ELF-1 (cell line): ENCODE measurements at places on chromosomes 4 and X.

GRCh38 chr4:155906554-155907247 lies 3.2 kb downstream of the TDO2 start:
- no peak for DNase-seq

DNA sequence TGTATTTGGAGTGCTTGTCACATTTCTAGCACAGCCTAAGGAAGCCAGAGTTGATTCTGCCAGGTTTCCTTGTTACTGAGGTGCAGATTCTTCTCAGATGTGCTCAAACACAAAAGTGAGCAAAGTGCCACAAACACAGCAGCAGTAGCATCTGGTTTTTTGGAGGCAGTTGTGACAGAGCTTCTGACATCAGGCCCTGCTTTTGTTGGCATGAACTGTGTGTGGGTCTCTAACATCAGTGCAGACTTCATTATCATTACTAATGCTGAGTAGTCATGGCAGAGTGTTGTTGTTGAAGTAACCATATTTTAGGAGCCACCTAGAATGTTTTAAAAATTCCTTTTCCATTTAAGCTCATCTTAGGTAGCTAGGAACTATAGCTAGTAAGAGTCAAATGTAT lies 656.6 kb downstream of the ANKRD50 start:
- DNase-seq: no peak

- no peak for DNase-seq
These were observed 11.3 kb upstream of the BTC start for GRCh38 chr4:74805601-74806000.

DNA sequence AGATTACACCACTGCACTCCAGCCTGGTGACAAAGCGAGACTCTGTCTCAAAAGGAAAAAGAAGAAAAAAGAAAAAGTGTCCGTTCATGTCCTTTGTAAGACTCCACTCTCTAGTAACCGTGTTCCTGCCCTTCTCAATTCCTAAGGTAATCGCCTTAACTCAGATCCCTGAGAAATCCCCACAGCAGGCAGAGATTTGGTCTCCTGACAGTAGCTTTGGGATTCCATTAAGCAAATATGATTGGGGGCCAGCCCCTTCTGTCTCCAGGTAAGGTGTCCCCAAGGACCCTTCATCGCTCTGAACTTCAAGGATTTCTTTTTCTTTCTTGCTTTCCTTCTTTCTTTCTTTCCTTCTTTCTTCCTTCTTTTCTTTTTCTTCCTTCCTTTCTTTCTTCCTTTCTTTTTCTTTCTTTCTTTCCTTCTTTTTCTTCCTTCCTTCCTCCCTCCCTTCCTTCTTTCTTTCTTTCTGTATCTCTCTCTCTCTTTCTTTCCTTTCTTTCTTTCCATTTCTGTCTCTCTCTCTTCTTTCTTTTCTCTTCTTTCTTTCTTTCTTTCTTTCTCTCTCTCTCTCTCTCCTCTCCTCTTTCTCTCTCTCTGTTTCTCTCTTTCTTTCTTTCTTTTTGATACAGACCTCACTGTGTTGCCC lies 2.1 kb upstream of the ASMT start:
- no peak for DNase-seq

DNA sequence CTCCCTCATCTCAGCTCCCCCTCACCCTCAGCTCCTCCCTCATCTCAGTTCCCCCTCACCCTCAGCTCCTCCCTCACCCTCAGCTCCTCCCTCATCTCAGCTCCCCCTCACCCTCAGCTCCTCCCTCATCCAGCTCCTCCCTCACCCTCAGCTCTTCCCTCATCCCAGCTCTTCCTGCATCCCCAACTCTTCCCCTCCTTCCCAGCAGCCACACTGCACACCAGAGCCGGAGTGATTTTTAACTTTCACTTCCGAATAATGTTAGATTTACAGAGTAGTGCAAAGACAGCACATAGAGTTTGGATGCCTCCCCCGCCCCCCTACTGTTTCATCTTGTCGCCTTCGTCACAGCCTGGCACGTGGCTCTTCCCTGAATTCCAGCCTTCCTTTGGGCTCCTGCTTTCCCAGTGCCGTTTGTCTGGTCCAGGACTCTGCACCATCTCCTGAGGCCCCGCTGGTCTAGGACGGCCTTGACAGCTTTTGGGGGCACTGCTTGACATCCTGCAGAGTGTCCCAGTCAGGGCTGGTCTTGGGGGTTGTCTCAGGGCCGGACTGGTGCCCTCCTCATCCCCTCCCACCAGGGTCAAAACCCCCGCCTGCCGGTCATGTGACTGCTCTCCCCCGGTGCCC lies 110.2 kb downstream of the FAM53A start:
- DNase-seq: no peak
